ENCODE measurements at places on chromosomes 3 and 15.

DNA sequence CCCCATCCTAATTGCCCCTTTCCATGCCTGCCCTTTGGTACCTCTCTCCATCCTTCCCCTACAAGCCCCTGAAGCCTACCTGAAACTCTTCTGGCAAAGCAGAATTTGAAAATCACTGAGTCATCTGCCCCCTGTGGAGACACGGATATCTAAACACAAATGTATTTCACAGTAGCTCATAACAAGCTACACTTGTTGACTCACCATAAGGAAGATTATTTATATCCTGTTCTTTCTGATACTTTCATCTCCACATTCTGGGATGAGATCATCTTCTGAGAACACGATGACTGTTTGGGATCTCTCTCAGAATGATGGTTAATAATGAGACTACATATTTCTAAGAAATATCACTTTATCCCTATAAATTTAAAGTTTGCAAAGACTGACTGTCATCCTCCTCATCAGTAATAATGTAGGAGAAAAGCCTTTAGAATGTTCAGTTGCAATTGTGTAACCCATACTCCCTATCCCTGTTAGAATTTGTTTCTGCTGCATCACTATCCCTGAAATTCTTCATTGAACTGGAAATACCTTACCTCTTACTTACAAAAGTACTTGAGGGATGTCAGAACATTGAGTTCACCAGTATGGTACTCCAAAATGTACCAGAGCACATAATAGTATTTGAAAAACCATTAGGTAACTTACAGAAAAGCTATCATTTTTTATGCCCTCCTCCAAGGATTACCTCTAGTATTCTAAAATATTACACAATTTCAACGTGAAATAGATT, 116.1 kb upstream of the IL12A start:
- DNase-seq = no peak

DNA sequence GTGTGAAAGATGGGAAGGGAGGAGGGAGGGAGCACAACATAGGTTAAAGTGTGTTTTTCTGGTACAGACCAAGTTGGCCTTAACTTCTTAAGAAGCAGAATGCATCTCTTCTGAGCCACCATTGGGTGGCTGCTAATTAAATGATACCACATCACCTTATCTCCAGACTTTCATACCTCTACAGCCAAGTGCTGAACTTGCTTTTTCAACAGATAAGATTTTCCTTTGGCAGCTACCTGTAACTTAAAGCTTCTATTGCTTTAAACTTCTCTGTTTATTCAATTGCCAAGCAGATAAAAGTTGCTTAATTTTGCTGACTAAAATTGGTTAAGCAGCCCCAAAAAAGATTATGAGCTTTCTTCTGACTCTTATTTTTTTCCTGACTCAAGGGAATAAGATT, 292.4 kb upstream of the SGO1 start:
- no peak for DNase-seq

GRCh38 chr3:34239287-34239686, 440.9 kb downstream of the PDCD6IP start:
- no peak for DNase-seq

GRCh38 chr3:152853196-152853595, 18.3 kb downstream of the P2RY1 start:
- no peak for DNase-seq

GRCh38 chr15:49888323-49888693, 230.7 kb downstream of the ATP8B4 start:
- DNase-seq = no peak

DNA sequence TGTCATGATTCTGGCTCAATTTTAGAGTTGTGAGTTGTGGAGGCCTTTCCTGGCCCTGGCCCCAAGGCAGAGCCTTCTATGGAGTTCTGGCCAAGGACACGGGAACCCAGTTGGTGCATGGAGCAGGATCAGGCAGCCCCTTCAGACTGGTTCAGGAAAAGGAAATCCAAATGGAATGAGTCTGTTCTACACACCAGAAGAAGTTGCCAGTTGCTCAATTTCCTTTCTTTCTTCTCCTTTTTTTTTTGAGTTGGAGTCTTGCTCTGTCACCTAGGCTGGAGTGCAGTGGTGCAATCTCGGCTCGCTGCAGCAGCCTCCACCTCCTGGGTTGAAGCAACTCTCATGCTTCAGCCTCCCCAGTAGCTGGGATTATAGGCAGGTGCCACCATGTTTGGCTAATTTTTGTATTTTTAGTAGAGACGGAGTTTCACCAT, 28.9 kb upstream of the BHLHE40 start:
- DNase-seq = no peak

DNA sequence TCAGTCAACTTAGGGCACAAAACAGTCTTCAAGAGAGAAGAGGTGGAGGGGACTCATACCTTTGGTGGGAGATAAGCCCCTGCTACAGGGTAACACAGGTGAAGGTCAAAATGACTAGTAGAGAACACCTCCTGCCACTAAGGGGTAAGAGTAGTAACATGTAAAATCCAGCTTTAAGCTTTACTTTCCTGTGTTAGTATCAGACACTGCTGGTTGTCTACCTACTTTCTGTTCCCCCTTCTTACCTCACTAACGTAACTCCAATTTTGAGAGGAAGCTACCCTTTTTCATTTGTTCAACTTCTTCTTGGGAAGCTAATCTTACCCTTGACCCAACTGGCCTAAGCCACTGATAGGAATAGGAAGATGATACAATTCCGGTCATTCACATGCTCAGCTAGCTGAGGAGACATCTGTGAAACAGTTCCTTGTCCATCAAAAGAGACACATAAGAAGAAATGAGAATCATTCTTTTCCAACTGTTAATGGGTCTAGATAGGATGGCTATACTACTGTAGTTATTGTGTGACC, 826.8 kb upstream of the CFAP20DC start:
- DNase-seq = no peak

GRCh38 chr15:67835297-67836133, 4.3 kb downstream of the RNU6-1 start:
- DNase-seq = peak; percentile 76

DNA sequence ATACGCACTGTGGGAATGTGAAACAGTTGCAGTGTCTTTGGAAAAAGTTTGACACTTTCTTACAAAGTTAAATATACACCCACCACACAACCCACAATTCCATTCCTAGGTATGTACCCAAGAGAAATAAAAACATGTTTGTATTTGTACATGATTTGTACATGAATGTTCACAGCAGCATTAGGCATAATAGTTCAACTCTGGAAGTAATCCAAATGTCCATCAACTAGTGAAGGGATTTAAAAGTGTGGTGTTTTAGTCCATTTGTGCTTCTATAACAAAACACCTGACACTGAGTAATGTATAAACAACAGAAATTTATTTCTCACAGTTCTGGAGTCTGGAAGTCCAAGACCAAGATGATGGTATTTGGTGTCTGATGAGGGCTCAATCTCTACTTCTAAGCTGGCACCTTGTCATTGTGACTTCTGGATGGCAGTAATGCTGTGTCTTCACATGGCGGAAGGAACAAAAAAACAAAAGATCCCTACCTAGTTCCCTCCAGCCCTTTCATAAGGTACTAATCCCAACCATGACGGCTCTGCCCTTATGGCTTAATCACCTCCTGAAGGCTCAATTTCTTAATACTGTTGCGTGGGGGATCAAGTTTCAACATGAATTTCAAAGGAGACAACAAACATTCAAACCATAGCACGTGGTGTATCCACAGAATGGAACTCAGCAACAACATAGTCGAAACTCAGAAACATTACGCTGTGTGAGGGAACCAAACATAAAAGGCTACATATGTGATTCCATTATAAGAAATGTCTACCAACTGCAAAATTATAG, 120.5 kb downstream of the AQP9 start:
- no peak for DNase-seq

DNA sequence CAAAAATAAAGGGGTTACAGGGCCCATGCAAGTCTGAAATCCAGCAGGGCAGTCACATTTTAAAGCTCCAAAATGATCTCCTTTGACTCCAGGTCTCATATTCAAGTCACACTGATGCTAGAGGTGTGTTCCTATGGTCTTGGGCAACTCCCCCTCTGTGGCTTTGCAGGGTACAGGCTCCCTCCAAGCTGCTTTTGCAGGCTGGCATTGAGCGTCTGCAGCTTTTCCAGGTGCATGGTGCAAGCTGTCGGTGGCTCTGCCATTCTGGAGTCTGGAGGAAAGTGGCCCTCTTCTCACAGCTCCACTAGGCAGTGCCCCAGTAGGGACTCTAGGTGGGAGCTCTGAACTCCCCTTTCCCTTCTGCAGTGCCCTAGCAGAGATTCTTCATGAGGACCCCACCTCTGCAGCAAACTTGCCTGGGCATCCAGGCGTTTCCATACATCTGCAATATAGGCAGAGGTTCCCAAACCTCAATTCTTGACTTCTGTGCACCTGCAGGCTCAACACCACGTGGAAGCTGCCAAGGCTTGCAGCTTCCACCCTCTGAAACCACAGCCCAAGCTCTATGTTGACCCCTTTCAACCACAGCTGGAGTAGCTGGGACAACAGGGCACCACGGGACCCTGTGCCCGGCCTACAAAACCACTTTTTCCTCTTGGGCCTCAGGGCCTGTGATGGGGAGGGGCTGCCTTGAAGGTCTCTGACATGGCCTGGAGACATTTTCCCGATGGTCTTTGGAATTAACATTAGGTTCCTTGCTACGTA, 80.1 kb upstream of the PLSCR5 start:
- no peak for DNase-seq

GRCh38 chr15:38769492-38769891, 204.9 kb upstream of the RASGRP1 start:
- DNase-seq = no peak

DNA sequence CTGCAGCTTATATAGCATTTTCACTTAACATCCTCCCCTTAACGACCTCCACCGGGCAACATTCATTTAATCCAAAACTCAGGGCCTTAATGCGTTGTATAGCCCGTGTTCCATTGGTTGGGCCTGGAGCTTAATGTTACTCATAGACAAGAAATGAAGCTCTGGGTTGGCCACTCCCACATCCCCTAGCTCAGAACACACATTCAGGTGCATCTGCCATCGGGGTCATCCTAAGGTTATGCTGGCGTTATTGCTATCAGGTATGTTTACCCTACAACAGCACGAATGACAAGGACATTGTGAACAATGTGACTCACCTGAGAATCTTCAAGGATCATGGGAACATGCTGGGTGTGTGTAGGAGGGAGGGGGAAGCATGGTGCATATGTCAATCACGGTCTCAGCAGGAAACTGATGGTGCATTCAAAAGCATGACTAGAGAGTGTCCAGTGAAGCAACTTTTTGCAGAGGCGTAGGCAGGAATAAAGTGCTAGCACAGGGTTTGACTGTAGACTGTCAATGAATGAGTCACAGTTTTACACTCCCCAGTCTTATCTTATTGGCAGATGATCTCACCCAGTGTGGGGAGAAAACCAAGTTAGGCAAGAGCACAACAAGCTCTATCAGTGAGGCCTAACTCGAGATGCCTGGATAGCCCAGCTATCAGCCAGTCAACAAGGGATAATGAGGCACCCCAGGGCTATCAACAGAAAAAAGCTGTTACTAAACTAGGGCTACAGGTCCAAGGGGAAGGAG, 402.1 kb upstream of the MCTP2 start:
- DNase-seq = no peak

GRCh38 chr3:71616571-71617021, 33.1 kb upstream of the FOXP1 start:
- no peak for DNase-seq

DNA sequence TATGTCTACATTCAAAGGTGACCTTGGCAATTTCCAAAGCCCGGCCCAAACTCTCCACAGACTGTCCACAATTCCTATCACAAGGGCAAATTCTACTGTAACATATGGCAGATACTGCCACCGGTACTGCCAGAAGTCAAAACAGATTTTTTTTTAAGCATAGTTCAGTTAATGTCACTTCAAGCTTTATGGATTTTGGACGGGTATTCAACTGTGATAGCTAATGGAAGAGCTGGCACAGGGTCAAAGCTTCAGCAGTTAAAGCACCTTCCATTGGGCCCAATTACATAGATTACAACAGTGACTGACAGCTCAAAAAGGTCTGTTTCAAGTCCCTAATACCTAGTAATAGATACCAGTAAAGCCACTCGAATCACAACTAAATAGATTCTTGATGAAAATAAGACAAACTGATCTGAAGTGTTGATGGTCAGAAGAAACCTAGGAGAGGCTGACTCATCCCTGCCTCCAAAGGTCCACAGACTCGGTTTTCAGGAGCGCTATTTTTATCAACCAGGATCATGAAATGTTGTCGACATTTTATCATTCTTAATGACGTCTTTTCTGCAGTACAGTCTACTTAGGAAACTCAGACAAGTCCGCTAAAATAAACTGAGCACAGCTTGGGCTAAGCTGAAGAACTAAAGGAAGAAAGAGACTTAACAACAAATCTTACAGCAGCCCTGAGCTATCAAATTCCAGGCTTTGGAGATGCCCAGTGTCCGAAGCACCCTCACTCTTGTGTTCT, 38.7 kb downstream of the ANXA2 start:
- DNase-seq = no peak

GRCh38 chr3:107927361-107928083, 163.3 kb downstream of the CD47 start:
- DNase-seq = peak; percentile 95

- no peak for DNase-seq
Observed at GRCh38 chr3:11386465-11387113, 114.4 kb downstream of the ATG7 start.

DNA sequence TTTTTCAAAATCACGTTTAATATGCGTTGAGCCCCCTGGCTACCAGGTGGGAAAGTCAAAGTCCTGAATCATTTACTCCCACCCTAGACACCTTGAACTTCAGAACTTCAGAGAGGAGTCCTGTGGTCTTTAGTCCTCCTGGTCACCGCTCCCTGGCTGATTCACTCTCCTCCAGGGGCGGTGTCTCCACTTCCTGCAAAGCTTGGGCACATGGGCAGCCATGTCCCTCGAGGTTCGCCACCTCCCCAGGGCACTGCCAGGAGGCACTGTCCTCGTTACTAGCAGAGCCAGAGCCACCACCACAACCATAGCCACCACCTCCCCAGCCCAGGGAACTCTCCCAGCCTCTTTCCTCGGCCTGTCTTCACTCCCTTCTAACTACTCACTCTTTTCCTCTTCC, 31.0 kb downstream of the LOXL1 start:
- no peak for DNase-seq

DNA sequence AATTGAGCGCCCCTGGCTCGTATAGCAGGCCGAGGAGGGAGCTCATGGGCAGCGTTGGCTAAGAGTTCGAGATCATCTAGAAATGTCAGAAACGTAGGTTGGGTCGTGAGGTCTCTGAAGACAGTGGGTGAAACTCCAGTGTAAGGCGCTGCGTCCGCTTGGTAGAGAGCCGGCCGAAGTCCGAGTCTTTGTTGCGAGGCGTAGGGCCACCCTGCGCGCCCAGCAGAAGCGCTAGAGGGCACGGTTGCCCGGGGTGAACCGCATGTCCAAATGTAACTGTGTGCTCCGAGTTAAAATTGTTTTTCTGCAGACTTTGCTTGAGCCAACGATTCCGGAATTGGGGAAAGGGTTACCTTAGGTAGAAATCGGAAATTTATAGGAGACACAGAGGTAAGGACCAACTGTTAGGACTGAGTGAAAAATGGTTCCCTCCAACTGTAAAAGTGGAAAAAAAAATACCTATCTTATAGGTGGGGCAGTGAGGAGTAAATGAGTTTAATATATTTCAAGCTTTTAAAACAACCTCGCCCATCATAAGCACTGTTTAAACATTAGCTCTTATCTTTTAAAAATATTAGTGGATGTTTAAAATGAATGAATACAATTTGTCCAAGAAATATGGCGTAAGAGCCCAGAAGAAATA, 993 bp upstream of the SIAH2 start:
- DNase-seq = peak; percentile 89
